CD4-positive, alpha-beta memory T cell (primary cell): ENCODE measurements at places on chromosomes 13 and 19.

- no peak for DNase-seq
These were observed 8.7 kb upstream of the ATP12A start for GRCh38 chr13:24671386-24672113.

DNA sequence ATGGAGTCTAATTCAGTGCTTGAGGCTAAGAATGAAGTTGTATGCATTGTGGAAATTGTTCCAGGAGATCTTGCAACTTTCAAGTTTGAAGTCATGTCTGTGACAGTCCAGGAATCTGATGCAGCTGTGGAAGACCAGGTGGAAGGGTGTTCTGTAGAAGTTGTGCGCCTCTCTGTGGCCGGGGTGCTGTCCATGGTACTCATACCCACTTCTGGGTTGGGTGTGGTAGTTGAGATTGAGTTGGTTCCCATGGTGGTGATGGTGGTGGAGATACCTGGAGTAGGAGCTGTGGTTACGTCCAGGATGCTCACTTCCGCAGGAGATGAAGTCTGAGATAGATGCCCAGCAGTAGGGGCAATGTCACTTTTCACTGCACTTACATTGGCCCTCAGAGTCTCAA, 44.3 kb downstream of the MUC16 start:
- DNase-seq = no peak

DNA sequence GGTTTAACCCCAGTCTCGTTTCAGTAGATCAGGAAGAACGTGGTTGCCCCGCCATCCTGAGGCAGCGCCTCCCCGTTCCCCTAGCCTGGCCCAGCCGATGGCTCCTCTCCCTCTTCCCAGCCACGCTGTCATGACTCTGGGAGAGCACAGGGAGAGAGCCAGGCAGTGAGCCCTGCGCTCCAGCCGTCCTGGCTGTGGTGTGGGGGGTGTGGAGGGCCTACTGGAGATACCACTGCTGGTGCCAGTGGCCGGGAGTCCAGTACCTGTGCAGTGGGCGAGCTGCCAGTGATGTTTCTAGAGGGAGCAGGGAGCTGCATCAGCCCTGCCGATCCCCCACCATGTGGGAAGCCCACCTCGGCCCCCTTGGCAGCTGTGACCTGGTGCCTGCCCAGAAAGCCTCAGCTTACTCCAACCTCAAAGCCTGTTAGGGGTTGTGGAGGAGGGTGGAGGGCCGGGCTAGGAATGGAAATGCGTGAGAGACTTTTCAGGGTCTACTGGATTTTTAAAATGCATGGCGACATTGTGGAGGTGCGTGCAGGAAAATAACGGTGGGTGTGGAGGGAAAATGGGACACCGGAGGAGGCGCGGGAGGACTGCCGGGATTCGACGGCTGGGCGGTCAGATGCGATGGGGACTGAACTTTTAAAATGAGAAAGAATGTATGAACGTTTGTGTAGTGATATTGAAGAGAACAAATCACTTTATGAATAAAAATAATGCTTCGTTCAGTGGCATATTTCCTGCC, 4.9 kb downstream of the TEX29 start:
- no peak for DNase-seq

- DNase-seq = peak; percentile 72
These were observed 9.3 kb downstream of the PLEKHA4 start for GRCh38 chr19:48858984-48859710.

DNA sequence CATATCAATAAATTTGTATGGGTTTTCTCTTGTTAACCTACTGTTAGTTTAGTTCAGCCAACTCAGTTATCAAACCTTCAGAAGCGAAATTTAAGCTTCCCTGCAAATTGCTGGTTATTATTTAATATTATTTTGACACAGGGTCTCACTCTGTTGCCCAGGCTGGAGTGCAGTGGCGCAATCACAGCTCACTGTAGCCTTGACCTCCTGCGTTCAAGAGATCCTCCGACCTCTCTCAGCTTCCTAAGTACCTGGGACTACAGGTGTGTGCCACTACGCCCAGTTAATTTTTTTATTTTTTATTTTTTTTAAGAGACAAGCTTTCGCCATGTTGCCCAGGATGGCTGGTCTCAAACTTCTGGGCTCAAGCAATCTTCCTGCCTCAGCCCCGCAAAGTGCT, 6.2 kb downstream of the CAB39L start:
- no peak for DNase-seq

- no peak for DNase-seq
These were observed 9.5 kb downstream of the POU4F1 start for GRCh38 chr13:78593652-78594455.
